ENCODE measurements at places on chromosomes 12 and 14.

GRCh38 chr12:61525331-61525730 lies 734.9 kb upstream of the USP15 start:
- no peak for DNase-seq

- no peak for DNase-seq
These were observed 896 bp downstream of the EID3 start for GRCh38 chr12:104304261-104305009.

DNA sequence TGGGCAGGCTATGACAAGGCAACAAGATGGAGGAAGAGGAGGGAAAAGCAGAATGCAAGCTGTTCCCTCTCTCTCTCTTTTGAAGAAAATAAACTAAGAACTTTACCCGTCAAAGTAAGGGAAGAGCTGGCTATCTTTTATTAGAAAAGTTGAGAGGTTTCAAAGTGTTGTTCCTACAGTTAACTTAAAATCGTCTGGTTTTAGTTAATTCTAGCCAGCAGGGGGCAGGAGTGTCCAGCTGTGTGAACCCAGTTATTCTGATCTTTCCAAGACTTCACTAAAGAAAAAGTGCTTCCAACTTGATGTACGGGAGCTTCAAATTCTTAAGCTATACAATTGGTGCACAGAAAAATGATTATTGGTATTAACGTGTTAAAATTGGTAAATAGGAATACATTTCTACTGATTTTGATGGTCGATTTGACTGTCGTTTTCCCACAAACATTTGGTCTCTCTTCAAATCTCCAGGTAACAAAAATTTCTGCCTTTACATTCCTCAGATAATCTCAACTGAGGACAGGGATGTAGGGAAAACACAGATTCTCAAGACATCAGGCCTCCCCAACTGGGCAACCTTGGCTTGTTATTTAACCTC lies 28.4 kb upstream of the MON2 start:
- DNase-seq, result peak; percentile 34

DNA sequence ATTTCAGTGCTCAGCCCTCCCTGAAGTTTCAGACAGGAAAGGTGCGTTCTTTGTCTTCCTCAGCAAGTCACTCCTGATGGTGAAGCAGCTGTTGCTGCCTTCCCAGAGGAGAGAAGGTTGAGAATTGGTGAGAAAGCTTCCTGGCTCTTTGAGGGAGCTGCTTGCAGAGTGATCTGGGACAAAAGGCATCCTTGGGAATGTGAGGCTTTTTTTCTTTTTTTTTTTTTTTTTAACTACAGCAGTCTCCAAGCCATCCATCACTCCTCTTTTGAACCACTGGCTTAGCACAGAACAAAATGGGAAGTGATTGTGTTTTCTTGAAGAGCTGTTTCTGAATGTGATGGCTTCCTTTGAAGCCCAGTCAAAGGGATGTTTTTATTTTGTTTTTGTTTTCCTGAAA lies 120.4 kb upstream of the LRIG3 start:
- DNase-seq, result no peak

DNA sequence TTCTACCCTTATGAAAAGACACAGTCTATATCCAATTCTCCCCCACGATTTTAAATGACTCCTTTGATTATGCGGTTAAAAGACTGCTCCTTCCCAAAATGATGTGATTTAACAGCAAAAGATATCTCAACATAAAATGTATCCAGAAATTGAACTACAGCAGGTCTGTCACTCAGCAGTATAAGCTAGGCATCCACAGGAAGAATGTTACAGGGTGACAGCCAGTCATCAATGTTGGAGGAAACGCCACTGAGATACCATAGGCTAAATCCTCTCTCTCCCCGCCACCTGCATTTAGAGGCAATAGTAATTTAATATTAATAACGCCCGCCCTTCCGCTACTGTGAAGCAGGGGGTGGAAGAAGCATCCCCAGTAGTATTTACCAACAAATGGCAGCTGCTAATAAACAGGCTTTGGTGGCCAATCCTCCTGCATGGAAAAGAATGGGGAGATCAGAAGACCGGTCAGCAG lies 613 bp downstream of the RECQL start:
- no peak for DNase-seq

- no peak for DNase-seq
These were observed 10.5 kb downstream of the ALKBH2 start for GRCh38 chr12:109082751-109083150.

DNA sequence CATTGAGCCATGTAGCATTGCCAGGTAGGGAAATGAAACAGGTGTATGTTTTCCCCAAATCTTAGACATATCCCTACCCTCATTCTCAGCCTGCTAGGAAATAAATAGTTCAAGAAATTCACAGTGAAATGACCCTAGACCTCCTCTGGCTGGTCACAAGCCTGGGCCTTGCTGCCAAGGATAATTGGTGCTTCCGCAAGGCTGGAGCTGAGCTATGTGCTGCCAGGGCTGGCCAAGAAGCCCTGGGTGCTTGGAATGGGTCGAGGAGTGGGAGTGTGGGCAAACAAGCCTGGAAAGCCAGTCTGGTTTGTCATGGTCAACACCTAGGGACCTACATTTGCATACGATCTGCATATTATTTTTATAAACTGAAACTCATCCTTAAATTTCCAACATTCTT lies 31.3 kb upstream of the SLC10A1 start:
- no peak for DNase-seq

- no peak for DNase-seq
These were observed 56.4 kb downstream of the RPAP3 start for GRCh38 chr12:47649381-47649780.

DNA sequence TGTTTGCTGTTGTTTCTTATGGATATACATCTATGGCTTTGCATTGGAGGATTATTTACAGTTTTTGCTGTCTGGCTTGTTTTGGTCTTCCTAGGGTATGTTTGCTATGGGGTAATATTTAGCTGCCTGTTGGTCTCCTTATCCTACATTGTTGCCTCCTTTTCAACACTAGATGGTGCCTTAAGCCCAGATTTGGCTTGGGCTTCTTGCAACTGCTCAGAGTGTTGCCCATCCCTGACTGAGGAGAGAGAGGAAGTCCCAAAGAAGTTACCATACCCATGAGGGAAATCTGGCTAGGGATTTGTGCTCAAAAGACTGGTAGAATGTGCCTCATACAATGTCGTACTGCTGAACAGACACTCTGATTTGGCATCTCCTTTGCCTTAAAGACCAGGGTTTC lies 94.6 kb upstream of the MUCL1 start:
- DNase-seq, result no peak

GRCh38 chr14:56855891-56856461 lies 45.7 kb upstream of the OTX2 start:
- no peak for DNase-seq

DNA sequence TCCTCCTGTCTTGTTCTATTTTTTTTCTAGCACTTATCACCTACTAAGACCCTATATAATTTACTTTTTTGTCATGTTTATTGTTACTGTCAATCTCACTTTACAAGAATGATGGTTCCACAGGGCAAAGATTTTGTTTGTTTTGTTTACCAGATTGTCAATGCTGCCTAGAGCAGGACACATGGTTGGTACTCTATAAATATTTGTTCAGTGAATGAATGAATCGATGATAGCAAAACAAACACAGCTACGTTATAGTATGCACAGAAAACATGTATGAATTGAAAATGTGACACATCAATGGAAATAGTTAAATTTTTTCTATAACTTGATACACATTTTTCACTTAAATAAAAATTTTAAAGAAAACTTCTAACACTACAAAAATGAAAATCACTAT lies 67.1 kb upstream of the KRR1 start:
- DNase-seq, result no peak

- DNase-seq, result no peak
These were observed 759.8 kb upstream of the MDGA2 start for GRCh38 chr14:48435221-48435620.

All from stimulated activated CD8-positive, alpha-beta memory T cell treated with anti-CD3 and anti-CD28 coated beads, Interleukin-7, amount 100 ng/mL, for 1 hour (primary cell).